CD4-positive, alpha-beta T cell treated with Interleukin-21 for 1 hour (primary cell): ENCODE measurements at places on chromosomes 5 and 9.

GRCh38 chr9:129440435-129441186 is 180.3 kb downstream of the C9orf50 start:
- DNase-seq: no peak

- DNase-seq: no peak
Measured at GRCh38 chr9:88076286-88077070, 61.8 kb downstream of the SPATA31C2 start.

- no peak for DNase-seq
Measured at GRCh38 chr9:7554699-7555098, 244.9 kb downstream of the DMAC1 start.

- DNase-seq: no peak
Measured at GRCh38 chr9:109289931-109290330, 30.9 kb downstream of the EPB41L4B start.

GRCh38 chr9:35516479-35516878 is 26.6 kb downstream of the RUSC2 start:
- DNase-seq: no peak

GRCh38 chr5:115555084-115555633 is 10.6 kb upstream of the FEM1C start:
- no peak for DNase-seq

DNA sequence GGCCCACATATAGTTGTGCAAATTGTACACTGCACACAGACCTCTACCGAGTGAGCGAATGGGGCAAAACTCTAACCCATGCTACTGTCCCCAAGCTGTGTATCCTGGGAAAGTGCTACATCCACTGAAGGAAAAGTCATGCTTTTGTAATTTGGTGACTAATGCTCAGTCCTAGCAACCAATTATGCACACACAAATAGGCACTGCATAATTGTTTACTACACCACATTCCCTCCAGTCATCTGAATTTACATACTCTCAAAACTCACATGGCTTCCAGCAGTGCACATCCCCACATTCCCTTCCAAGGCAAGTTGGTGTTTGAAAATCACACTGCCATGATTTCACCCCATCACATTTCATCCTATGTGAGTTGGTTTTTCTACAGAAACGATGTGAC is 125.9 kb upstream of the OSMR start:
- no peak for DNase-seq

DNA sequence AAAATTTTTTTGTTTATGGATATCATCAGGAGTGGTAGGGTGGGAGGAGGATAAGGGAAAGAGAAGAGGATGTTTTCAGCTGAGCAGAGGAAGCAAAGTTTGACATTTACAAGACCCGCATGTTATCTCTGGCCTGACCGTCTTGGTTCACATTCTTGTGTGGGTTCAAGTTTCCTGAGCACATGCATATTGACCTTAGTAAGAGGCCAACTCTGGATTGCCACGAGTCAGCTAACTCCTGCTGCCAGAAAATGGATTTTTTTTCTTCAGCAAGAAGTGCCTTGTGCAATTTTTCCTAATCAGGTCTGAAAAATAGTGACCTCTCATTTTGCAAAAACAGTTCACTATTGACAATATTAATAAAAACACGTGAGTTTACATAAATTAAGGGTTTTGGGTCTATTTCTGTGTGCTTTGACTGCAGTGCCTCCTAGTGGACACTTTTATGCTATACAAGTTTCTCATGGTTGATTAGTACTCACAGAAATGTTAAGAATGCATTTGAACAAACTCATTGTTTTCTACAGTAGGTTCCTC is 27.1 kb upstream of the BASP1 start:
- peak; percentile 7 for DNase-seq

DNA sequence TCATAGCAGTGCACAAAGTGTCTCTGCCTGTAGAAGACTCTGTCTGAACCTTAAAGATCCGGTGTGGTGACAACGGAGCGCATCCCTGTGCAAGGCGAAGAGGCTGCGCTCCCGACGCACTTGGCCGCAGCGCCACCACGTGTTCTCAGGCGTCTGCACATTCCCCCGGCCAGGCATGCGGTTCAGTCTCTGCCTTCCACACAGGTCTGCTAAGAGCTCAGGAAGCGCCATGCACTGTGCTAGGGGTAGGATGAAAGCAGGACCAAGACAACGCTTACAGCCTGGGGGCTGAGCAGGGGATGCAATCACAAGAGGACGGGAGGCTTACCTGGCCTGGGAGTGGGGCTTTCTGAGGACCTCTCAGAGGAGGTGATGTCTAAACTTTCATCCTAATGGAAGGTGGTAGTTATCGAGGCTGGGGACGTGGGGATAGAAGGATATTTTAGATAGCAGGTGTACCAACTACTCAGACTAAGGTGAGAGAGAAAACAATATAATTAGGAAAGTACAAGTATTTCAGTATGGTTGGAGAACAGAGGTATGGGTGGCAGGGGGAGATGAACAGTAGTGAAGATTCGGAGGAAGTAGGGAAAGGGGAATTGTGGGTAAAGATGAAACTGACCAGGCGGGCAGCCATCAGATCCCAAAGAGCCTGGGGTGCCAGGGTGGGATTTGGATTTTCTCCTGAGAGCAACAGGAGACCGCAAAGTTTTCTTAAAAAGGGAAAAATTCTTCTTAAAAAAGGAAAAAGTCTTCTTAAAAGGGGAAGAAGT is 13.3 kb downstream of the CAPSL start:
- DNase-seq: peak; percentile 86

DNA sequence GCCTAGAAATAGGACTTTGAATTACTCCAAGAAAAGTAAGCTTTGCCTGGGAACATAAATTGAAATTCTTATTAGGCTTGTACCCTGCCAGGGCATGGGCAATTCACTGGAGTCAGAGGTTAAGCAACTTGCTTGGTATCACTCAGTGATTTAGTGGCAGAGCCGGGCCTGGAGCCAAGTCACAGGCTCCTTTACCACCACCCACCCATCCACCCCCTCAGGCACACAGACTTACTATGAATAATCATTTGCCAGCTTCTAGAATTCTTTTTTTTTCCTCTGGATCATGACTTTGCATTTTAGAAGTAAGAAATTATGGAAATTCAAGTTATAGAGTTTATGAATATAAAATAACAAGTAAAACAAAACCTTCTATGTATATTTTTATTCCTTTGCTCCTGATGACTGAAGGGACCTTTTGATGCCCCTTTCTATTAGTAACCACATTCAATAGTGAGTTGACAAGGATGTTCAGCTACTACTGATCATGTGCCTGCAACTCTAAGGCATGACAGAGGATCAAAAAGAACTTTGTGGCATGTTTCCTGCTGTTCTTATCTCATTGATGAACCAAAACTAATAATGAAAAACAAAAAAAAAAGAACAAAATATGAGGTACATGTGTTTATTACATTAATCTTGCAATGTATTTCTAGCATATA is 614.7 kb downstream of the TLR4 start:
- DNase-seq: no peak

- DNase-seq: no peak
Measured at GRCh38 chr5:50929174-50929573, 262.7 kb downstream of the PARP8 start.
